HEK293T (cell line): ENCODE measurements at places on chromosomes 3 and 15.

GRCh38 chr3:150729682-150730360 is 26.1 kb upstream of the ERICH6 start:
- DNase-seq: no peak

DNA sequence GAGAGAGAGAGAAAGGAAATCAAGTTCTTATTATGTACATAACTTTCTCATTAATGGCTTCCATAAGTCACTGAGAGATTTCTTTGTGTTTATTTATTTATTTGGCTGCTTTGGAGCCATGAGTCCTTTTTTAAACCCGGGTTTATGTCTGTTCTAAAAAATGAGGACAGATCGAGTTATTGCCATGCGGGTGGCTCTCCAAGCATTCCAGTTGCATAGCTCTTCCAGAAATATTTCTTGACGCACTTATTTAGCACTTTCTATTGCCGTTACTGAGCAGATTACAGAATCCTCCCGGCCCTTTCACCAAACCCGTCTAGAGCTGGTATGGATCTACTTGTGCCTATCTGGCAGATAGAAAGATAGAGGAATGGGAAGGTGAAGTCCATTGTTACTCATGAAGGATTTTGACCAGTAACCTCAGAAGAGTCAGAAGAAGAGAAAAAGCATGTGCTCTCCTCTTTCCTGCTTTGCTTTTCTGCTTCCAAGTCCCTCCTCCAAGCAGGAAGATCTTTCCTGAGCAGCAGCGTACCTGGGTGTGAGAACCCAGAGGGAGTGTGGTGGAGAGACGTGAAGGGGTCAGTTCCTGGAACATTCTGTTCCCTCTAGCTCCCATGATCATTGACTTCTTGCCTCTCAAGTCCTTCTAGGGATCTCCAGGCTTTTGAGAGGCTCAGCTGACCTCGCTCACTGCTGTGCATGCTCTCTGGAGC is 112.8 kb downstream of the LPP start:
- no peak for DNase-seq

DNA sequence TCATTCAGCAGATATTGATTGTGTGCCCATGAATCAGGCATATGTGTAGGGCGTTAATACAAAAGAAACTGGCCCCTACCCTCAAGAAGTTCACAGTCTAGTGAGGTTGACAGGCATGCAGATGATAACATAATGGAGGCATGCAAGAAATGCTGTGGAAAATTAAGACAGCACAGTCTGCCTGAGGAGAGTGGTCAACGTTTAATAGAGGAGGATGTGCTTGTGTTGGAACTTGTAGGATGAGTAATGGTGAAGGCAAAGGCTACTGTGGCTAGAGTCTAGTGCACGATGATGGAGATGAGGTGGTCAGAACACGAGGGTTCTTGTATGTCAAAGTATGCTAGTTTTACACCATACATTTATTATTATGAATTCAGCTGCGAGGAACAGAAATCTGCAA is 295.7 kb downstream of the SOX2 start:
- no peak for DNase-seq

GRCh38 chr3:121481106-121481880 is 64.5 kb downstream of the POLQ start:
- DNase-seq: no peak

GRCh38 chr15:80031841-80032240 is 27.6 kb upstream of the ZFAND6 start:
- DNase-seq: no peak

DNA sequence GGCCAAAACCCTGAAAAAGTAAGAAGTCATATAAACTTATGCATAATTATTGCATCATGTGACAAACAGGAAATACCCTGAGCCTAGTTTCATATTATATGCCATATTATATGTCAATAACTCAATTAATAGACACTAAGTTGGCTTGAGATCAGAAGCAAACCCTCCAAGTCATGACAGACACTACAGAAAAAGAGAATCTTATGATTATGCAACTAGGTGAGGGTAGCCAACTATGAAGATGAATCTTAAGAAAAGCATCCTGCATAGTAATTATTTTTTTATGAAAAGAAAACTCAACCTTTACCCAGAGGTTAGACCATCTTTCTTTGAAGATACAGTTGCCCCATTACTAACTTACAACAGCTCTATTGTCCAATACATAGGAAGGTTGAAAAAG is 192.4 kb upstream of the VEPH1 start:
- DNase-seq: no peak

DNA sequence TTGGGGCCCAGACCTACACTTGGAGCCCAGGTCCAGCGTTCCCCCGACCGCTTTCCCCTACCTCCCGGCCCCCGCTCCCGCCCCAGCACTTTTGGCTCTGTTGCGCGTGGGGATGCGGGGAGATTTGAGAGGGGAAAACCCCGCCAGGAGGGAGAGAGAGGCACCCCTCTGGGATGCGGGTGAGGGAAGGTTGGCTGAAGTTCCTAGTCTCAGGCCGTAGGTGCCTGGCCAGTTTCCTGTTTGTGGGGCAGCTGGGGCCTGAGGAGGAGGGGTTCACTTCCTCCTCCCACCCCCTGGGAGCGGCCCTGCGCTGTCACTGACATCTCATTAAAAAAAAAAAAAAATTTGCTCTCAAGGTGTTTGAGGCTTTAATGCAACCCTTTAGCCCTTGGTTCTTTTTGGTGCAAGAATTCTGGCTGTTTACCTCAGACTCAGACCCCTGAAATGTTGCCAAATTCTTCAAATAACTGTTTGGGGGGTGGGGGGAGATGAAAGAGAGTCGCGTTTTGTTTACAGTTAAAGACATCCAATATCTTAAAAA is 2.6 kb downstream of the FAM43A start:
- DNase-seq: no peak
